ENCODE measurements at places on chromosomes 11 and 22. TPM values are rescaled to one million over a fixed set of nuclear protein-coding genes. Genes with fewer than 3 reads are reported as not detected.

GRCh38 chr11:111209543-111210355, 35.8 kb upstream of the POU2AF2 start:
- no peak for DNase-seq

The DDIAS gene
- 0.38 TPM for polyA plus RNA-seq

DNA sequence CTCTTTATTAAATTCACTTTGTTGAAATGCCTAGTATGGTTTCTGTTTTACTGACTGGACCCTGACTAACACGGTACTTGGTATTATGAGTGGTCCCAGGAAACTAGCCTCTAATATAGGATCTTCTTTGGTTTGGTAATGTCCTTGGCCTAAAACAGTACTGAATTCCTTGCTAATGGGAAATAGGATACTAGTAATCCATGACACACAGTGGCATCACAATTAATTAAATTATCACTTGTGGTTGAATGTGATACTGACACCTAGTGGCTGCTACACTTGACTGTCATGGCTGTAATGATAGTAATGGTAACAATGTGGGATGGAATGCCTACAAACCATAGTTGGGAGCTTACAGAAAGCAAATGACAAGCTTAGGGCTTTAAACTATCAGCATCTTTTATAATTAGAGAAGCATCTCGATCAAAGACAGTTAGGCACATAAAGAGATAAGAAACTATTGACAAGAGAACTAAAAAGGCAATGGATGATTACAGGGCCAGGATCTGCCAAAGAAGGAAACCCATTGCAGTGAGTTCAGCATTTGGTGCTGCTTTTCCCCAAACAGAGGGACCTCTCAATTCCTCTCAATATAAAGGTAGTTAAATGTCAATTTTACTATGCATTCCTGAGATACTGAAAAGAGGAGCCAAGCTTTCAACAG, 8.6 kb downstream of the DNHD1 start:
- DNase-seq = peak; percentile 14

DNA sequence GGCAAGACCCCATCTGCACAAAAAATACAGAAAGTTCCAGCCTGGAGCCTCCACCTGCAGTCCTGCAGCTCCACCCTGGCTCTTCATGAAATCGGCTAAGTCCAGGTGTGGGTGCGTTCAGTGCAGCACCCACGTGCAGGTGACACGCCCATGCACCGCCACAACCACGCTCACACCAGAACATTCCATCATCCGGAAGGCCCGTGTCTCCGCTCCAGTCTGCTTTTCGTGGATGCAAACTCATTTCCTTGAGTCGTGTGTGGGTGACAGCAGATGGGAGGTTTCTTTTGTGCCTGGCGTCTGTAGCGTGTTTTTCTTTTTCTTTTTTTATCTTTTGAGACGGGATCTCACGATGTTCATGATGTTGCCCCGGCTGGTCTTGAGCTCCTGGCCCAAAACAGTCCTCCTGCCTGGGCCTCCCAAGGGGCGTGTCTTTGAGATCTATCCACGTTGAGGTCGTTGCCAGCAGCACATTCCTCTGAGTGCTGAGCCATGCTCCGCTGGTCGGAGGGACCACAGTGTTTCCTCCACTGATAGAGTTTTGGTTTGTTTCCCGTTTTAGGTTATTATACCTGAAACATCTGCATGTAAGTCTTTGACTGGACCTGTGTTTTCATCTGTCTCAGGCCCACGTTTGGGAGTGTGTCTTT, 7.2 kb downstream of the PTDSS2 start:
- DNase-seq = no peak
